Activated CD4-positive, alpha-beta T cell treated with anti-CD3 and anti-CD28 coated beads for 36 hours (primary cell): ENCODE measurements at places on chromosomes 2 and 18. TPM values are rescaled to one million over a fixed set of nuclear protein-coding genes. Genes with fewer than 3 reads are reported as not detected.

Gene SERPINB8
- total RNA-seq, result 16.0 TPM

Gene TNFRSF11A
- 9.3 TPM for total RNA-seq

Gene CD8B
- 2.1 TPM for total RNA-seq

Gene ADD2
- total RNA-seq, result 31.5 TPM

Gene HRH4
- total RNA-seq, result 0.16 TPM

Gene TUBB8B
- total RNA-seq, result not detected

Gene LIMS2
- 16.4 TPM for total RNA-seq

Gene AQP12B
- total RNA-seq, result not detected

Gene KCNJ13
- not detected for total RNA-seq

Gene PSMA8
- total RNA-seq, result 2.0 TPM

Gene OSBPL6
- 3.3 TPM for total RNA-seq

Gene EPB41L3
- 13.4 TPM for total RNA-seq

Gene CASP10
- total RNA-seq, result 16.8 TPM

Gene MAL
- 43.3 TPM for total RNA-seq

Gene AGXT
- not detected for total RNA-seq

Gene SRBD1
- 25.0 TPM for total RNA-seq

Gene MRPL53
- 88.5 TPM for total RNA-seq

Gene NEB
- total RNA-seq, result 0.33 TPM

Gene GRB14
- not detected for total RNA-seq

Gene MYL1
- not detected for total RNA-seq

Gene REG3A
- total RNA-seq, result not detected

Gene SOX11
- total RNA-seq, result not detected

Gene GCG
- total RNA-seq, result not detected

Gene RBM43
- 5.8 TPM for total RNA-seq

Gene GPR35
- 3.6 TPM for total RNA-seq

Gene C1QL2
- not detected for total RNA-seq
